ENCODE measurements at places on chromosomes 12 and 14. TPM values are rescaled to one million over a fixed set of nuclear protein-coding genes. Genes with fewer than 3 reads are reported as not detected.

Gene CCDC175
- total RNA-seq = not detected

GRCh38 chr12:24139035-24139434 is 189.6 kb upstream of the SOX5 start:
- peak; percentile 16 for DNase-seq

DNA sequence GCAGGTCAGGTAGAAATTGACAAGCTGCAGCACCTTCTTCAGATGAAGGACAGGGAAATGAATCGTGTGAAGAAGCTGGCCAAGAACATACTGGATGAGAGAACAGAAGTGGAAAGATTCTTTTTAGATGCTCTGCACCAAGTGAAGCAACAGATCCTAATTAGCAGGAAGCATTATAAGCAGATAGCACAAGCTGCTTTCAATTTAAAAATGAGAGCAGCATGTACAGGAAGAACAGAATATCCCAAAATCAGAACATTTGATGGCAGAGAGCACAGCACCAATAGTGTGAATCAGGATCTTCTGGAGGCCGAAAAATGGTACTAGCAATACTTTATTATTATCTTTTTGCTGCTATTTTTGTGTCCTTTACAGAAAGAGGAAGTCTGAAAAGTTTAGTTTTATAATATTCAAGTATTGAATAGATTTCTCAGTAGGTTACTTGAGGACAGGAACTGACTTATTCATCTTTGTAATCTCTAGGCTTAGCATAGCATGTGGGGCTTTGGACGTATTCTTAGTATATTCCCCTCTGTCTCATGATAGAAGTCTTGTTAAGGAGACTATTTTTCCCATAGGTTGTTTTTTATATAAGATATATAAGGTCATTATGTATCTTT is 30.8 kb downstream of the BBOF1 start:
- no peak for DNase-seq

DNA sequence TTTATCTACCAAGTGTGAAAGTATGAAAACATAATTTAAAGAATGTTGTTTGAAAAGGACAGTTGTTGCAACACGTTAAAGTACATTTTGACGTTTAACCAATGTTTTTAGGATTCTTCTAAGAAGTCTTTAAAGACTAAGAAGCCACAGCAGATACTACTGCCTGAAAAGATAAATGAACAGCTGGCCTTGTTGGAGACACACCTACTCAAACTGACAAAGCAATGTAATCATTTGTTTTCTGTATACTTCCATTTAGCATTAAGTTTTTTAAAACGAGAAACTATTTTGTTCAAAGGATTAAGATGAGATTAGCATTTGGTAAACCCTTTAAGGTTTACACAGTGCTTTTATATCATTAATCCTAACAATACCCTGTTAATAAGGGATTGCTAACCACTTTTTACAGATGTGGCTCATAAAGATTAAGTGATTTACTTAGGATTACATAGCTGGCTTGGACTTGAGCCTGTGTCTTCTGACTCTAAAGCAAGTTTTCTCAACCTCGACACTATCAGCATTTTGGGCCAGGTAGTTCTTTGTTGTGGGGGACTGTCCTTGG is 134.4 kb downstream of the CFAP54 start:
- no peak for DNase-seq

Gene ANO2
- total RNA-seq = 3.4 TPM

Measured in muscle of leg (tissue), 16 donors.